ENCODE measurements at places on chromosomes 16 and 17. TPM values are rescaled to one million over a fixed set of nuclear protein-coding genes. Genes with fewer than 3 reads are reported as not detected.
A peak's percentile ranks its signal among the peaks of the same experiment; 100 is the strongest.

Gene LITAFD
- polyA plus RNA-seq, result not detected

Gene MT1M
- polyA plus RNA-seq, result 11.8 TPM

Gene PNMT
- polyA plus RNA-seq, result 0.93 TPM

DNA sequence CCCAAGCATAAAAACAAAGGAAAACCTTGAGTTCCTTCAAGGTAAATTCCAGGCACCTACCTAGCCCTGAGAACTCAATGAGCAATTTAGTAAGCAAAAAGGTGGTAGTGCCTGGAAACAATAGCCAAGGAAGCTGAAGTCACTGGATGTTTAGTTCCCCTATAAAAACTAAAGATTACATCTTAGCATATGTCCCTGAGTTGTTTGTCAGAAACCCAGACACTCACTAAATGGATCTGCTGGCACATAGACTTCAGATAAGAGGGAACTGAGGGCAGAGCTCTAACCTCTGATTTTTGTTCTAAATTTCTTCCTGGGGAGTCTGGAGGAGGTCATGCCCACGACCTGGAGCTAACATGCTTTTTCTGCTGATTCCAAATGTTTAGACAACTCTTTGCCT lies 532.8 kb upstream of the SALL1 start:
- DNase-seq, result no peak
- H3K4me3 ChIP-seq, result no peak overlapping the region
- H3K27me3 ChIP-seq, result no peaks in the 10 kb centered on the region
- H3K27ac ChIP-seq, result no peak overlapping the region
- no peaks in the 10 kb centered on the region for H3K4me1 ChIP-seq
- no peaks in the 10 kb centered on the region for H3K36me3 ChIP-seq

DNA sequence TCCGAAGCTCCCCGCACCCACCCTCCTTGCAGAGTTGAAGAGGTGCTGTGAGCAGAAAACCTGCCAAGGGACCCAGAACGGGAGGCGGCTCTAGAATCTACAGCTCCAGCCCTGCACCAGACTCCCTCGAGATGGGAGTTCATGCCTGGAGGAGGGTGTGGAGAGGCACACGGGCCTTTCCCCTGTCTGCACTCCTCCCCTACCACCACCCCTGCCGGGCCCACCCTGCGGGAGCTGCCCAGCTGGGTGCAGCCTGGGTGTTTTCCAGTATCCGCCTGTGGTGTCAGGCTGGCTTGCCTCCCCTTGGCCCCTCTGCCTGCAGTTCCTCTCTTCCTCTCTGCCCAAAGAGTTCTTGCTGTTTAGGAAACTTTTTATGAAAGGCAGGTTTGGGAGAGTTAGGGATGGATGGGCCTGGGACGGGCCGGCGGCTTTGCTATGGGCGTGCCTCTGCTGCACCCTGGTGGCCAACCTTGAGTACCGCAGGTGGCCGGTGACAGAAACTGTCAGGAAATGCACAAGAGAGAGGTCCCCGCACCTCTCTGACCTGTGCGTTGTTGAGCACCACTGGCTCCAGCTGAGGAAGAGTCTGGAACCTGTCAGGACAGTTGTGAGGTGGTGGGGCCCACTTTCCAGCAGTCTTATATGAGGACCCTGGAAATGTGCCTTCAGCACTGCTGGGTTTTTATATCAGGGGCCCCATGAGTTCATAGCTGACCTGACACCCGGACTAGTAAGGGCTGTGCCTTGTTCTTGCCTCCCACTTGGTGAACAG lies 354.1 kb downstream of the SEC14L1 start:
- H3K36me3 ChIP-seq, result peaks cover 99% of the 10 kb centered on the region
- peaks cover 20% of the 10 kb centered on the region for H3K4me1 ChIP-seq
- H3K27me3 ChIP-seq, result no peaks in the 10 kb centered on the region
- DNase-seq, result peak; percentile 93
- H3K4me3 ChIP-seq, result no peak overlapping the region
- peak overlapping the region; percentile 55 for H3K27ac ChIP-seq

DNA sequence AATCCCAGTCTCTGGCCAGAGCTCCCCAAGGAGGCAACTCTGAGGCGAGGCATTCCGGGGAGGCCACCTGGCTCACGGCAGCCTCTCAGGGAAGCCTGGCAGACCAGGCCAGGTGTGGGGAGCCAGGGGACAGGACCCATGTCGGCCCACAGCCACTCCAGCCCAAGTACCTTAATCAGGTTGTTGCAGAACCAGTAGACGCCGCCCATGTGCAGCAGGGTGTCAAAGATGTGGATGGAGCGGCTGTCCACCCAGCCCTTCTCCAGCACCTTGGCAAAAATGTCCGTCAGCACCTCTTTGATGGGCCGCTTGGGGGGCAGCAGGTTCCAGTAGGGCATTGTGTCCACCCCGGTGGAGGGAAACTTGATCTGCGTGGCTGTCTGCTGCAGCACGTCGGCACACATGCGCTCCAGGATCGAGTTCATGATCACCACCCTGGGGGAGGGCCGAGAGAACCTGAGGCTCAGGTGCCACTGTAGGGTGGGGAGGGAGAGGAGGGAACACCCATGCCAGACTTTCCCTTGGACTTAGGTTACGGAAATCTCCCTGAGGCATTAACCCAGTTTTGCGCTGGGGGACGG lies 7.8 kb downstream of the CSF3 start:
- H3K27me3 ChIP-seq, result no peaks in the 10 kb centered on the region
- peaks cover 20% of the 10 kb centered on the region for H3K4me1 ChIP-seq
- no peak overlapping the region for H3K4me3 ChIP-seq
- no peak for DNase-seq

Gene KRTAP3-2
- polyA plus RNA-seq, result not detected

- H3K27ac ChIP-seq, result no peak overlapping the region
- DNase-seq, result no peak
- no peaks in the 10 kb centered on the region for H3K4me1 ChIP-seq
- H3K4me3 ChIP-seq, result no peak overlapping the region
- H3K27me3 ChIP-seq, result no peaks in the 10 kb centered on the region
- no peaks in the 10 kb centered on the region for H3K36me3 ChIP-seq
These were observed 45.7 kb upstream of the FAM20A start for GRCh38 chr17:68646626-68647526.

DNA sequence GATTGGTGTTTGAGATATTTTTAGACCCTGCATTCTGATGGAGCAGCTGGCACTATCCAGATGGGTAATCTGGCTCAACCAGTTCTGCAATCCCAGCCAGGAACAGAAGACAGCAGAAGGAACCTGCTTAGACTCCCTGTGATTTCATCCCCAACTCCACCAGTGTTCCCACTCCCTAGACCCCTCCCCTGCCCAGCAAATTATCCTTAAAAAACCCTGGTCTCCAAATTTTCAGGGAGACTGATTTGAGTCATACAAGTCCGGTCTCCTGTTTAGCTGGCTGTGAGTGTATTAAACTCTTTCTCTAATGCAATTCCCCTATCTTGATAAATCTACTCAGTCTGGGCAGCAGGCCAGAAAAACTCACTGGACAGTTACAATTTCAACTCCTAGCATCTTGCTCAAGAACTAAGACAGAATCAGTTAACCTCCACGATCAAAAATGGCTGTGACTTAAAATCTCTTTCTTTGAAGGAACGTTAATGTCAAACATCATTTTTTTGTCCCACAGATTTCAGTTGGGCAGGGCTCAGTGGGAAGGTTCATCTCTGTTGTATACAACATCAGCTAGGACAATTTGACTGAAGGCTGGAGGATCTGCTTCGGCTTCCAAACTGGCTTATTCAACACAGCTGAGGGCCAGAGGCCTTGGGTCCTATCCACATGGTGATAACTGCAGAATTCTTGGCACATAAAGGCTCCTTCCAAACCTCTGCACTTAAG lies 4.9 kb upstream of the RBL2 start:
- no peaks in the 10 kb centered on the region for H3K36me3 ChIP-seq
- H3K4me3 ChIP-seq, result no peak overlapping the region
- H3K4me1 ChIP-seq, result peaks cover 5% of the 10 kb centered on the region
- H3K27ac ChIP-seq, result no peak overlapping the region
- H3K27me3 ChIP-seq, result no peaks in the 10 kb centered on the region

GRCh38 chr17:72118335-72119076 lies 2.3 kb upstream of the SOX9 start:
- H3K27me3 ChIP-seq, result peaks cover 74% of the 10 kb centered on the region
- H3K4me3 ChIP-seq, result peak overlapping the region; percentile 35
- H3K36me3 ChIP-seq, result no peaks in the 10 kb centered on the region
- no peak overlapping the region for H3K27ac ChIP-seq
- no peak for DNase-seq

DNA sequence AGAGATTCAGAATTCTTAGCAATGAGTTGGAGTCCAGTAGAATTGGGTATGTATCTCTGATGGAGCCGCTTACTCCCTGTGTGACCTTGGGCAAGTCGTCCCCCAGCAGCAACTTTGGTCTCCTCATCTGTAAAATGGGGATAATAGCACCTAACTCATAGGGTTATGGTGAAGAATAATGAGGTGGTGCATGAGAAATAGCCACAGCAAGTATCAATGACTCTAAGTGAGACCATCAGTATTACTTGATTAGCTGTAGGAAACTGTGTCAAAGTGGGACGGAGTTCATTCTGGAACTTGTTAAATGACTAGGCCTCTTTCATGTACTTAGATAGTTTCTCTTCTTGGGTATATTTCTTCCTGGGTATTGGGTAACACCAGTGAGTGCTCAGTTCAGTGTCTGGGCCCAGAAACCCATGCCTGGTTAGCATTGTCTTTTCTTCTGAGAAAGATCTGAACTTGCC lies 6.4 kb downstream of the PRKCB start:
- peaks cover 76% of the 10 kb centered on the region for H3K36me3 ChIP-seq
- no peak for DNase-seq
- peaks cover under 1% of the 10 kb centered on the region for H3K27me3 ChIP-seq
- no peak overlapping the region for H3K4me3 ChIP-seq
- H3K27ac ChIP-seq, result peak overlapping the region; percentile 47
- peaks cover 13% of the 10 kb centered on the region for H3K4me1 ChIP-seq

- H3K27ac ChIP-seq, result no peak overlapping the region
- H3K36me3 ChIP-seq, result no peaks in the 10 kb centered on the region
These were observed 58.5 kb downstream of the CACNG5 start for GRCh38 chr17:66893382-66893781.
